ENCODE measurements at places on chromosomes 7 and 10. TPM values are rescaled to one million over a fixed set of nuclear protein-coding genes. Genes with fewer than 3 reads are reported as not detected.

The METTL27 gene
- polyA plus RNA-seq: 21.6 TPM

The ZNF37A gene
- polyA plus RNA-seq: 1.7 TPM

The ZNF3 gene
- 21.3 TPM for polyA plus RNA-seq

The RNF32 gene
- 0.72 TPM for polyA plus RNA-seq

The TUBB8 gene
- 3.0 TPM for polyA plus RNA-seq

The IQUB gene
- 0.12 TPM for polyA plus RNA-seq

The MAP3K8 gene
- 6.0 TPM for polyA plus RNA-seq

The OR9A2 gene
- not detected for polyA plus RNA-seq

The MAGI2 gene
- 6.0 TPM for polyA plus RNA-seq

The HABP2 gene
- not detected for polyA plus RNA-seq

The PLAU gene
- 15.8 TPM for polyA plus RNA-seq

The DGKI gene
- polyA plus RNA-seq: 0.22 TPM

The NEUROD6 gene
- not detected for polyA plus RNA-seq

The NT5C3A gene
- 7.5 TPM for polyA plus RNA-seq

The STAG3 gene
- 1.3 TPM for polyA plus RNA-seq

The LRRN3 gene
- 0.32 TPM for polyA plus RNA-seq

The MBL2 gene
- not detected for polyA plus RNA-seq

The IFIT3 gene
- 0.12 TPM for polyA plus RNA-seq

The EGFR gene
- 1.9 TPM for polyA plus RNA-seq

The SMC3 gene
- polyA plus RNA-seq: 12.7 TPM

The SPRN gene
- 0.23 TPM for polyA plus RNA-seq

The GIMAP7 gene
- polyA plus RNA-seq: not detected

The ASAH2 gene
- polyA plus RNA-seq: 1.2 TPM

The TMEM236 gene
- 0.02 TPM for polyA plus RNA-seq

The CAMK1D gene
- polyA plus RNA-seq: 3.6 TPM

The SLC39A12 gene
- not detected for polyA plus RNA-seq

The ERV3-1 gene
- 9.5 TPM for polyA plus RNA-seq

The MYL10 gene
- 0.18 TPM for polyA plus RNA-seq

The GBX1 gene
- not detected for polyA plus RNA-seq

The KAZALD1 gene
- polyA plus RNA-seq: 1.1 TPM

The PNLIPRP2 gene
- 0.11 TPM for polyA plus RNA-seq

The FAM171A1 gene
- polyA plus RNA-seq: 28.0 TPM

The FAM24B gene
- 0.55 TPM for polyA plus RNA-seq

The BAIAP2L1 gene
- 24.7 TPM for polyA plus RNA-seq

The EIF5AL1 gene
- polyA plus RNA-seq: 2.2 TPM

The SPAG6 gene
- polyA plus RNA-seq: 0.14 TPM

The CCDC7 gene
- 0.14 TPM for polyA plus RNA-seq

The RADIL gene
- polyA plus RNA-seq: 7.6 TPM

The HOXA7 gene
- 0.03 TPM for polyA plus RNA-seq

The KCNK18 gene
- not detected for polyA plus RNA-seq

The LRCH4 gene
- 15.5 TPM for polyA plus RNA-seq

The SRGN gene
- polyA plus RNA-seq: not detected

The AKR1C3 gene
- 6.9 TPM for polyA plus RNA-seq

The ATOH7 gene
- polyA plus RNA-seq: 1.0 TPM

The DPP6 gene
- 4.3 TPM for polyA plus RNA-seq

The PPP1R17 gene
- polyA plus RNA-seq: 1.5 TPM

The ELMO1 gene
- 21.0 TPM for polyA plus RNA-seq

The UNC5B gene
- 27.9 TPM for polyA plus RNA-seq

The TMEM176A gene
- polyA plus RNA-seq: 1.5 TPM

The HOXA6 gene
- polyA plus RNA-seq: not detected

The PIK3CG gene
- not detected for polyA plus RNA-seq

The CPN1 gene
- 0.20 TPM for polyA plus RNA-seq

The ASNS gene
- 32.2 TPM for polyA plus RNA-seq

The VSTM2A gene
- polyA plus RNA-seq: 1.4 TPM

The PRLHR gene
- polyA plus RNA-seq: not detected

The HGF gene
- polyA plus RNA-seq: 0.05 TPM

The PEX1 gene
- 11.4 TPM for polyA plus RNA-seq

The CADPS2 gene
- polyA plus RNA-seq: 8.9 TPM
